ENCODE measurements at places on chromosomes 1 and 21. TPM values are rescaled to one million over a fixed set of nuclear protein-coding genes. Genes with fewer than 3 reads are reported as not detected.

DISC1 gene
- 4.1 TPM for total RNA-seq

HSD3B1 gene
- total RNA-seq = not detected

OR2T2 gene
- not detected for total RNA-seq

OR2AK2 gene
- not detected for total RNA-seq

FGR gene
- 0.20 TPM for total RNA-seq

CLDN8 gene
- not detected for total RNA-seq

SPRR3 gene
- not detected for total RNA-seq

SELE gene
- total RNA-seq = 5.0 TPM

FCAMR gene
- not detected for total RNA-seq

FOXO6 gene
- total RNA-seq = not detected

RGS4 gene
- 2.8 TPM for total RNA-seq

LRRC53 gene
- not detected for total RNA-seq

PLXNA2 gene
- total RNA-seq = 46.4 TPM

DCST2 gene
- total RNA-seq = 0.20 TPM

MECR gene
- 15.5 TPM for total RNA-seq

SNX7 gene
- total RNA-seq = 21.2 TPM

NBPF20 gene
- total RNA-seq = 1.8 TPM

ZBTB8A gene
- 5.7 TPM for total RNA-seq

HES2 gene
- total RNA-seq = 19.8 TPM

PDE4B gene
- 102 TPM for total RNA-seq

ESRRG gene
- not detected for total RNA-seq

RBM34 gene
- 36.0 TPM for total RNA-seq

ZNF593OS gene
- total RNA-seq = not detected

HJV gene
- total RNA-seq = not detected

GPR52 gene
- total RNA-seq = 0.99 TPM

BRDT gene
- not detected for total RNA-seq

CSTB gene
- 13.1 TPM for total RNA-seq

COL11A1 gene
- not detected for total RNA-seq

TMEM200B gene
- total RNA-seq = 0.20 TPM

CFHR1 gene
- not detected for total RNA-seq

WNT2B gene
- total RNA-seq = 0.44 TPM

CFAP141 gene
- not detected for total RNA-seq

GUCA2B gene
- total RNA-seq = not detected

TNNT2 gene
- total RNA-seq = not detected

ADAMTS4 gene
- 7.1 TPM for total RNA-seq

FCRL5 gene
- not detected for total RNA-seq

TBX19 gene
- total RNA-seq = 0.22 TPM

NPPA gene
- total RNA-seq = not detected

ISG15 gene
- 109 TPM for total RNA-seq

FAM78B gene
- 0.40 TPM for total RNA-seq

REN gene
- total RNA-seq = not detected

KIF17 gene
- total RNA-seq = 17.3 TPM

CACNA1S gene
- total RNA-seq = not detected

HMCN1 gene
- total RNA-seq = 13.3 TPM

LCE1E gene
- total RNA-seq = not detected

DCST1 gene
- total RNA-seq = not detected

LENEP gene
- total RNA-seq = 0.40 TPM

All from lung microvascular endothelial cell (primary cell).